ENCODE measurements at places on chromosomes 2 and 18.
A peak's percentile ranks its signal among the peaks of the same experiment; 100 is the strongest.

GRCh38 chr2:152534460-152535135 is 182.7 kb downstream of the PRPF40A start:
- no peak for DNase-seq

DNA sequence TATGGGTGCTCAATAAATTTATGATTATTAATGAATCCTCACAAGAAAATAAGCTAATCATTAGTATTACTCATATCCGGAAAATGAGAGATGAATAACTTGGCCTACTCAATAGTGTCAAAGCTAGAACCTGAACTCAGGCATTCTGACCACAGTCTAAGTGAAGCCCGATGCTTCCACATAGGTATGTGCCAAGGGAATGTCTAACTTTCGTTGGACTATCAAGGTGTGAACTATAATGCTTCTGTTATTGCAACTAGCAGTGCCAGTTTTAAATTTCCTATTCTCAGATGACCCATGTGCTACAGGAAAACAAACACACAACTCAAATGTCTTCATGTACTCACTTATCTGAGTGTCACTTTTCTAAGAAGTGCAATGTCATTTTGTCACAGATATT is 1.8 kb downstream of the BARD1 start:
- no peak for DNase-seq

DNA sequence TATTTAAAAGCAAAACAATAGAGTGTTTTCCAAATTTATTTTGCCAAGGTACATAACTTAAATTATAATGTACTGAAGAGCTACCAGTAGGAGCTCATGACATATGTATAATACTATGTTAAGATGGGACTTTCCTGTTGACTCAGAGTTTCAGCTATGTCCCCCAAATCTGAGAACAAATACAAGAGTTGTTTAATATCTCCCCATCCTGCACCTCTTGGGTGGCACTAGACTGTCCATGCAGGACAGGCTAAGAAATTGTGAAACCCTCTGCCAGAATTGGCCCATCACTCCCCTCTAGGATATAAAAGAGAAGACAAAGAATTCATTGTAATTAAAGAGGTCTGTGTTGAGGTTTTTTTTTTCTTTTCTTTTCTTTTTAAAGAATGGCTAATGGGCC is 21.7 kb upstream of the CTAGE1 start:
- DNase-seq, result no peak

DNA sequence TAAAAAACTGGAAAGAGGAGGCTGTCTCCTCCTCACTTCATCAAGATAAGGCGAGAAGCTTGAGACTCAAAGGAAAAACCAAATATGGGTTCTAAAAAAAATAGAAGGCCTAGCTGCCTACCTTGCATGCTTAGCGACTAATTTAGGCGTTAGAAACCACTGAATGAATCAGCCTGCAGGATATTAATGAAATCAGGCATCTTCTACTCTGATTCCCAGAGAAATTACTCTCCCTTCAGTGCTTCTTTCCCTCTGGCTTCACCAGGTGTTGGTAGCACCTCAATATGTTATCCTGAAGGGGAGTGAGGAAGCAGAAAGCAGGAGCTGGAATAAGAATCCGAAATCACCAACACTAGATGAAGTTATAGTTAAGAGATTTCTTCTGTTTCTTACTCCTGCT is 749.8 kb upstream of the NRXN1 start:
- DNase-seq, result no peak

- DNase-seq, result no peak
These were observed 55.0 kb downstream of the DDX1 start for GRCh38 chr2:15646661-15647060.

DNA sequence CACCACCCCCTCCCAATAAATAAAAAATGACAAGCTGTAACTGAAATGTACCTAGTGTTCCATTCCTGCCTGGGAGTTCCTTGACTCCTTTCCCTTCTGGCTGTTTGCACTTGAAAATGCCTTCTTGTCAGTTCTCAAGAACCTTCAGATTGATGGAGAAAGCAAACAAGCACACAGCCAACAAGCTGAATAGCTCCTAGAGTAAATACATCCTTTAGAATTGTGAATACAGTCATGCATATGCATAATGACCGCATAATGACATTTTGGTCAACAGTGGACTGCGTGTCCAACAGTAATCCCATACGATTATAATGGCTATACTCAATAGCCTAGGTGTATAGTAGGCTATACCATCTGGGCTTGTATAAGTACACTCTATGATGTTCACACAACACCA is 97.0 kb downstream of the LYPD6 start:
- no peak for DNase-seq

DNA sequence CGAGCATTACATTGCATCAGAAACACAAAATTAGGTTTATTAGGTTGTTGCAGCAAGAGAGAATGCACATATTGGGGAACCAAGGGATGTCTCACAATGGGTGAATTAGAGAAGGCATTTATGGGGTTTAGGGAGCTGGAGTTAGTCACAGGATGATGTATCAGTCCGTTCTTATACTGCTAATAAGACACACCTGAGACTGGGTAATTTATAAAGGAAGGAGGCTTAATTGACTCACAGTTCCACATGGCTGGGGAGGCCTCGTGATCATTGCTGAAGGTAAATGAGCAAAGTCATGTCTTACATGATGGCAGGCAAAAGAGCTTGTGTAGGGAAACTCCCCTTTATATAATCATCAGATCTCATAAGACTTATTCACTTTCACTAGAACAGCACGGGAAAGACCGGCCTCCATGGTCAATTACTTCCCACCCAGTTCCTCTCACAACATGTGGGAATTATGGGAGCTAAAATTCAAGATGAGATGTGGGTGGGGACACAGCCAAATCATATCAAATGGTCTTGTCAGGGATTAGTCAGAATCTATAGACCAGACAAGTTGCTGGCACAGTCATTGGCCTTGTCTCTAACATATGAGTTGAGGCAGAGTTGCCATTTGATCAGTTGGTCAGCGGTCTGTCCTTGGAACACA is 61.9 kb upstream of the RBMS1 start:
- DNase-seq, result no peak

- DNase-seq, result no peak
These were observed 329.9 kb downstream of the TRIB2 start for GRCh38 chr2:13046557-13047165.

DNA sequence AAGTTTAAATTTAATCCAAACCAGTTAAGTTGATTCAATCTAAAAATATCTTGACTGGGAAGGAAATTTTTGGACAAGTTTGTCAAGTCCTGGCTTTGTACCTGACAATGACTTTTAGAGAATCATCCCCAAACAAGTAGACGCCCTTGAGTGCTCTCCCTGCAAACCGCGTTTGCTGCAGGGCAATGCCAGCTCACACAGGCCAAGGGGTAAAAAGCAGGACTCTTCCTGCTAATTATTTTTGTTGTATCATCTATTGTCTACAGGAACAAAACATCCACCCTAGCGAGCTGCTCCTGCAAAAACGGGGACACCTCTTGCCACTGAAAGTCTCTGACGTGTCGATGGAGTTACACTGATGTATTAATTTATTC is 10.9 kb downstream of the ID2 start:
- no peak for DNase-seq

DNA sequence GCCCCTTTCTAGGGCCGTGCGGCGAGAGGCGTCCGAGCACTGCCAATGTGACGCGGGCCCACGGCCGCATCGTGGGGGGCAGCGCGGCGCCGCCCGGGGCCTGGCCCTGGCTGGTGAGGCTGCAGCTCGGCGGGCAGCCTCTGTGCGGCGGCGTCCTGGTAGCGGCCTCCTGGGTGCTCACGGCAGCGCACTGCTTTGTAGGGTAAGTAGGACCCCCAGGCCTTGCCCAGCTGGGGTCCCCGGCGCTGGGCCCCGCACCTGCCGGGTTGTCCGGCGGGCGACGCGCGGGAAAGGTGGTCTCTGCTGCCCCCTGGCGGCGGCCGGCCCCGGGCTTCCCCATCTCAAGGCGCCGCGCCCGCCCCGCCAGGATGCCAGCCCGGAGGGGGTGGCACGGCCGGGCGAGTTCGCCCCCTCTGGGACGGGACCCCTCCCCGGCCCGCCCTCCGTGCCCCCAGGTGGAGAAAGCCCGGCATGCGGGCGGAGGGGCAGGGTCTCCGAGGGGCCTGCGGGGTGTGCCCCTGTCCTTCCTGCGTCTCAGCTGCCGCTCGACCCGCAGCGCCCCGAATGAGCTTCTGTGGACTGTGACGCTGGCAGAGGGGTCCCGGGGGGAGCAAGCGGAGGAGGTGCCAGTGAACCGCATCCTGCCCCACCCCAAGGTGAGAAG is 1.9 kb downstream of the PRSS56 start:
- DNase-seq, result peak; percentile 50

DNA sequence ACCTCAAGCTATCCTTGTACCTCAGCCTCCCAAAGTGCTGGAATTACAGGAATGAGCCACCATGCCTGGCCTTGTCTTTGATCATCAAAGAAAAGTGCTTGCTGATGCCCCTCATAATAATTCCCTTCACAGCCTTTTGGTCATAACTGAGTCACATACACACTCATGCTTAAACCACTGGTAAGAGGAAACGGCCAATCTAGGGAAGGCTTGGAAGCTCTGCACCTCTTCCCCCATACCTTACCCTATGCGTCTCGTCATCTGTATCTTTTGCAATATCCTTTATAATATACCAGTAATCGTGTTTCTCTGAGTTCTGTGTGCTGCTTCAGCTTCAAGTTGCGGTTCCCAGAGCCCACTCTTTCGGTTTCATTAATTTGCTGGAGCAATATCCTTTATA is 4.8 kb upstream of the RNF138 start:
- DNase-seq, result no peak

DNA sequence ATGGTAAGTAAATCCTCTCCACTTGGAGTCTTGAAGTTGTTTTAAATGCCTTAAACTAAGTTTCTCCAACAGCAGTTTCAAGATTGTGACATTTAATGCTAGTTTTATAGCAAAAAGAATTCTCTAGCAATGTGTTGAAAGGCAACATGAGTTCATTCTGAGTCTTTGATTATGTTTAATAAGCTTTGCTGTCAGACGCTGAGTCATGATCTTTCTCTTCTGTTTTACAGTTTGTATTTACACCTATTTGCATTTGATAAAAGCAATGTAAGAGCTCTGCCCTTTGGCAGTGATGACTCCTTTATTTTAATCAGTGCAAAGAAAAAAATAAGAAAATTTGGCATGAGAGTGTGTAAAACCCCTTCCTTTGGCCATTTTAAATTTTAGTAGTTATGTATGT is 497.7 kb downstream of the STK39 start:
- no peak for DNase-seq

- no peak for DNase-seq
These were observed 1.6 kb downstream of the MTCL1 start for GRCh38 chr18:8706791-8707555.

DNA sequence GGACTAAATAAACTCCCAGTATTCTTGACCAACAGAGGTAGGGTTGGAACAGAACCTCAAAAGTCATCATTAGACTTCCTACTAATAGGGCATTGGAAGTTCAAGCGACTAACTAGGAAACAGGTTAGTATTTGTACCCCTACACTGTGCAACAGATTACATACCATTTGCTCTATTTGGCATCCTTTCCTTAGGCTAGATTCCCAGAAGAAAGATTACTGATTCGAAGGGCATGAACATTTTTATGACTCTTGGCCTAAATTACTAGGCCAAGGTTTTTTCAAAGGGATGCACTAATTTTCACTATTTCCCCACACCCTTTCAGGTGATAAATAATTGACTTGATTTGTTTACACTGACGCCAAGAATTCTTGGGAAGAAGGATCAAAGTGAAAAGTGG is 104.8 kb upstream of the CYP1B1 start:
- no peak for DNase-seq

- DNase-seq, result no peak
These were observed 801.3 kb upstream of the ID2 start for GRCh38 chr2:7880566-7880965.

DNA sequence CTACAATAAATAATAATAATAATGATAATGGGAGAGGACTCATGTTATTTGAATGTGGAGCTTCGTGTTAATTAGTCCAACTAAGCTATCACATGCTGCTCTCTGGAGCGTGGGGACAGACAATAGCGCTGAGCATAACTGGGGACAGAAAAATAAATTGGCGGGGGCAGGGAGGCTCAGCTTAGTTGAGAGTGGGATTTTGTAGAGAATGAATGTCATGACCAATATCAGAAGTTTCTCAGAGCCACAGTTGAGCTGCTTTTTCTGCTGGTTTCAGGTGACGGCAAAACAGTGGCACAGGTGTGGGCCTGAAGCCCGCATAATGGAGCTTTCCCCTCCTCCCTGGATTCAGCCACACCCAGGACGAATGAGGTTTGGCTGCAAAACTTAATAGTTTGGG is 111.1 kb upstream of the CAB39 start:
- DNase-seq, result no peak

GRCh38 chr2:98164256-98164655 is 77.3 kb downstream of the VWA3B start:
- no peak for DNase-seq

DNA sequence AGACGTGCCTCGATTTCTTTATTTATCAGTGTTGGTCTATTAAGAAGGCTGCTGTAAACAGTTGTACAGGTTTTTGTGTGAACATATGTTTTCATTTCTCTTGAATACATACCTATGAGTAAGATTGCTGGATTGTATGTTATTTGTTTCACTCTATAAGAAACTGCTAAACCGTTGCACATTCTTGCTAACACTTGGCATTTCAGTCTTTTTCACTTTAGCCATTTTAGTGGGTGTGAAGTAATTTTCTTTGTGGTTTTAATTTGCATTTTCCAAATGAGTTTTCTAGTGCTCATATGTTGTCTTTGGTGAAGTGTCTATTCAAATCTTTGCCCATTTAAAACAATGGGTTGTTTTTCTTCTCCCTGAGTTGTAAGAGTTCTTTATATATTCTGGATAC is 221.5 kb upstream of the SMAD7 start:
- DNase-seq, result peak; percentile 66

- DNase-seq, result no peak
These were observed 20.2 kb upstream of the TNS1 start for GRCh38 chr2:218022851-218023530.

GRCh38 chr2:97734061-97735051 is 21.0 kb downstream of the ZAP70 start:
- no peak for DNase-seq

- DNase-seq, result no peak
These were observed 23.5 kb upstream of the SUCLG1 start for GRCh38 chr2:84482603-84483002.

- DNase-seq, result no peak
These were observed 262.5 kb downstream of the KCNJ3 start for GRCh38 chr2:154960802-154961583.

DNA sequence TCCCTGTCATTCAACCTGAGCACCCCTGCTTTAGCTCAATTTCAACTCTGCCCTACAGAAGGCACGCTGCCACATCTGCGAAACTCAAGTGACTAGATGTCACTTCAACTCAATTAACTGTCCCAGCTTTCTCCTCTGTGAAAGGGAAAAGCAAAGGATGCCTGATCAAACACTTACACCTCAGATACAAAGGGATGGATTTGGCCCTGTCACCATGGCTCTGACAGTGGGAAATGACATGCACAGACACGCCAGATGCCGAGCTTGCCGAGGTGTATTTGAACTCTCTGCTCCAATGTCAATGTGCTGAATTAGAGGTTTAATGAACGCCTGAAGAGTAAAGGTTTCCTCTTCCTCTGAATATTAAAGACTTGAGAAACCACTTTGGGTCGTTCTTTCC is 481.1 kb downstream of the CBLN2 start:
- DNase-seq, result no peak

Data from activated CD4-positive, alpha-beta T cell treated with anti-CD3 and anti-CD28 coated beads, Interleukin-2, Interleukin-4, amounts not matched to agents 100 ng/mL and 50 ng/mL, durations not matched to agents 16 hours and 8 hours (primary cell).